ENCODE measurements at places on chromosomes 12 and 14.

DNA sequence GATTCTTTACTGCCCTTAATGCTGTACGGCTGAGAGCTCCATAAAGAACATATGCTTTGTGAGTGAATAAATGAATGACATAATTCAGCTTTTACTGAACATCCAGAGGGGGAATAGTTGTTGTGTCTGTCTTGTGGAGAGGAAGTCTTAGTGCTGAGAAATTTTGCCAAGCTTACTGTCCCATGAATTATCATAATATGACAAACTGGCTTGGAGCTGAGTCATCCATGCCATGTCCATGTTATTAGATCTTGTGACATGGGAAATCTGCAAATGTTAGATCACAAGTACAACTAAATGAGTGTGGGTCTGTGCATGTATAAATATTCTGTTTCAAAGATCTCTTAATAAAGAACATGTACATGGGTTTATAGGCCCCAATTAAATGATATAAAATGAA, 350.4 kb downstream of the BMP4 start:
- DNase-seq, result no peak

DNA sequence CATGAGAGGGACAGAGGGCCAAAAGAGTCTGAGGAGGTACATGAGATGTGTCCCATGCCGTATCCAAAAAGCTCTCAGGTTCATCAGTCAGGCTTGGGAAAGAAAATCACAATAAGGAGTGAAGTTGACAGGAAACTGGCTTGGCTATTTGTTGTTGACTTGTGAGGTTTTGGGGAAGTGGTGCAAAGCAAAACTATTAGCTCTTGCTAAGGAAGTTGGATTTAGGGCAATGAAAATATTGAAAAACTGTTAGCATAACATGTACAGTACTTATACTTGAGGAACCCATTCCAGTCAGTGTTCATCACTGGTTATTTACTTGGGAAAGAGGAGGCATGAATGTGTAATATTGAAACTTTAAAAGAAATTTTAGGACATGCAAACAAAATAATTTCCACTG, 145.9 kb downstream of the DUSP6 start:
- DNase-seq, result no peak

- no peak for DNase-seq
Measured at GRCh38 chr14:69614592-69614991, 3.2 kb downstream of the SUSD6 start.

DNA sequence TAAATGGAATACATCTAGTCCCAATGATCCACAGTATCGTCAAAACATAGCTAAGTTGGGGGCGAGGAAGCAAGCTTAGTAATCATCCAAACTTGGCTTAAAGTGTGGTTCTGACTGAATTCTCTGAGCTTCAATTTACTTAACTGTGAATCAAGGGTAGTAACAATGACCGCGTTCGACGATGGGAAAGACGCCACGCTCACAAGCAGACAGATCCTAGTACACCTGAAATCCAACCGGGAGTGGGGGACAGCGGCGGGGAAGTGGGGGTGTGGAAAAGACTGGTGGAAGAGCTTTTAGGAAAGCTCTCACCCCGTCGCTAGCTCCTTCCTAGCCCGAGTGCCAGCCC, 433 bp downstream of the COX16 start:
- no peak for DNase-seq

GRCh38 chr12:5023842-5024241, 19.8 kb upstream of the KCNA5 start:
- no peak for DNase-seq

DNA sequence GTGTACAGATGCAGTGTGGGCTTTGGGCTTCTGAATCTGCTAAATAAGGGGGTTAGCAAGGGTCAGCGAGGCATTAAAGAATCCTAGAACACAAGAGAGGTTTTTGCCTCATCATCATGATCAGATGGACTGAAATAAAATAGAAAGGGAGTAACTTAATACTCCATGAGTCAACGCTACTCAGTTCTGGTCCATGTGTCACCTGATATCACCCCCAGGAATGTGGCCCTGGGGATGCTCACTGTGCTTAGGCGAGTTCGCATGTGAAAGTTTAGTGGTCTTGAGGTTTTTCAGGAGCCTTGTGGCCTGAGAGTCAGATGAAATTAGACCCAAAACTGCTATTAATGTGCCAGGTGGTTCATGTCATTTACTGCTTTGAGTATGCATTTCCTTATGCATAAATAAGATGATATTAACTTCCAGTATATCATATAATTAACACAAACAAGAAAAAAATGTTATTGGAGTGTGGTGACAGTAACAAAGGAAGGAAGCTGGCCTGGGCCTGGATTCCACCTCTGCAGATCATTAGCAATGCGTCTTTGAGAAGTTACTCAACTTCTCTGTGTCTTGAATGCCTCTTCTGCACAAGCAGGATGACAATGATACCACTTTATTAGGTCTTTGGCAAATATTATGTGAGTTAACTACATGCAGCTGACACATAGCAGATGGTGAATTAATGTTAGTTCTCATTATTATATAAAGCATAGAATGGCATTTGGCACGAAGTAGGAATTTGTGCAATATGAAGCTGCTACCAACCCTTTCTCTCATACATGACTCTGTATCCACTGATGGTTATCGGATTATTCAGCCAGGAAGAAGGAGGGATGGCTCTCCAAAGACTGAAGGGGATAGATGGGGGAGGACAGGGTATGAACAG, 1272.6 kb downstream of the AACS start:
- DNase-seq, result peak; percentile 74

GRCh38 chr12:78797196-78797931, 67.2 kb upstream of the SYT1 start:
- no peak for DNase-seq

- no peak for DNase-seq
Measured at GRCh38 chr14:74610866-74611649, 979 bp downstream of the LTBP2 start.

GRCh38 chr14:38039496-38039895, 168.2 kb upstream of the SSTR1 start:
- no peak for DNase-seq

DNA sequence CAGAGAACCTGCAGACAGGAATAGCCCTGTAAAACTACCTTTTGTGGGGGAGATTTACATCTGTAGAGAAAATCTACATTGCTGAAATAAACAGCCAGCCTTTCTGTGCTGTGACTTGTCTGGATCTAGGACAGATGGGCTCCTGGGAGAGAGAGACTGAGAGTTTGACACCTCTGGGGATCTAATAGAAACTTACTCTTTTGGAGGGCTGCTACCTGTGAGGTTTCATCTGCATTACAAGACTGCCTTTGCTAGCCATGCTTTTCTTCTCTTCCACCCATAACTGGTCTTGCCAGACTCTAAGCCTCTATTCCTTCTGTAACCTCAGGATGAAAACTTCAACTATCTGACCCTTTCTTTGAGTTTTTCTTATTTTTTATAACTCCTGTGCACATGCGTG, 452.6 kb downstream of the ZFP36L1 start:
- DNase-seq, result no peak

DNA sequence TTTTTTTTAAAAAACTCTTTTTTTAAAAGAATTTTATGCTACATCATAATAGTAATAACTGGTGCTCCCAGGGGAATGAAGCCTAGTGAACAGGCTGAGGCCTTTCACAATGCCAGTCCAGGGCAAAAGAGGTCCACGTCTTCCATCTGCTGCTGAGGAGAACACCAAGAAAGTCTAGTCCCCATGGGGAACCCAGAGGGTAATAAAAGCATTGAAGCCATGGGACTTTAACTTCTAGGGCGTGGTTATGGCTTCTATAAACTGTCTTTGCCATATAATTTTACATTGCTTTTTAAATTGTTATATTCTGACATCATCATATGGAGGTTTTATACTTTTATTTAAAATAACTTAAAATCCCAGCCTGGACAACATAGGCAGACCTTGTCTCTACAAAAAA, 64.3 kb downstream of the SLC16A7 start:
- no peak for DNase-seq

DNA sequence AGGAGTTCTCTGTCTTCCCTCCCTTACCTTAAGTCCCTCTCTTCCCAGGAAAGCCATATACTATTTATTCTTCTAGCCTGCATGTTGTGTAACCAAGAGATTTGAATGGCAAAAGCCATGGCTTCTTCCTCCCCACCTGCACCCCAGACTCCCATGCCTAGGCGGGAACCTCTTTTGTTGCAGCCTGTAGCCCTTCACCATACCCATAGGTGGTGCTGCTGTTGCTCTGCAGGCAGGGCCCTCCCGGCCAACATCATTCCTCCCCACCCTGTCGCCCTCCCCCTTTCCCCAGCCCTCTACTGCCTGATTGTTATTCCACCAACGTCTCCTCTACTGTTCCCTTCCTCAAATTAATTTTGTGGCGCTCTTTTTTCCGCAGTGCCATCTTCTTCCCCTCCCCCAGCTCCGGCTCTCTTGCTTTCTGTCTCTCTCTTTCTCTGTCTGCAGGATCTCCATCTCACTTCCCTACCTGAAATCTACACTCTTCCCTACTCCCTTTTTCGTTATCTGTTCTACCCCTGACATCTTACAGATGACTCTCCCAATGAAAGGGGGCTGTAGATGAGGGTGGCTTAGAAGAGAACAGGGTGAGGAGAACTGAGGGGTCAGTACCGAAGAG, 13.8 kb downstream of the NGDN start:
- DNase-seq, result no peak

DNA sequence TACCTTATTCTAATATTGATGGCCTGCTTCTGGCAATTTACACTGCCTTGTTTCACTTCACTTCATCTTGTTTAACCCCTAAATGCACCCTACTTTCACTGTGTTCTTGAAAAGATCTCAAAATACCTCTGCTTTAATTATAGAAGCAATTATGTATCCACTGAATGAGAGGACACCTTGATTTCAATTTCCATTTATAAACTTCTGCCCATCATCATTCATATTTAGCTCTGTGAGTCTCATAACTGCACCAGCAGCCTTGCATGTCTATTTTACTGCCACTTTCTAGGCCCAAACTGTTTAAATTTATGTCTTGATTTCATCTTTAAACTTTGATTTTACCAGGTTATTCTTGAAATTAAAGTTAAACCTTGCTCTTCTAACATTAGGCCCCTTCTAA, 7.1 kb upstream of the DNAAF2 start:
- DNase-seq, result no peak

DNA sequence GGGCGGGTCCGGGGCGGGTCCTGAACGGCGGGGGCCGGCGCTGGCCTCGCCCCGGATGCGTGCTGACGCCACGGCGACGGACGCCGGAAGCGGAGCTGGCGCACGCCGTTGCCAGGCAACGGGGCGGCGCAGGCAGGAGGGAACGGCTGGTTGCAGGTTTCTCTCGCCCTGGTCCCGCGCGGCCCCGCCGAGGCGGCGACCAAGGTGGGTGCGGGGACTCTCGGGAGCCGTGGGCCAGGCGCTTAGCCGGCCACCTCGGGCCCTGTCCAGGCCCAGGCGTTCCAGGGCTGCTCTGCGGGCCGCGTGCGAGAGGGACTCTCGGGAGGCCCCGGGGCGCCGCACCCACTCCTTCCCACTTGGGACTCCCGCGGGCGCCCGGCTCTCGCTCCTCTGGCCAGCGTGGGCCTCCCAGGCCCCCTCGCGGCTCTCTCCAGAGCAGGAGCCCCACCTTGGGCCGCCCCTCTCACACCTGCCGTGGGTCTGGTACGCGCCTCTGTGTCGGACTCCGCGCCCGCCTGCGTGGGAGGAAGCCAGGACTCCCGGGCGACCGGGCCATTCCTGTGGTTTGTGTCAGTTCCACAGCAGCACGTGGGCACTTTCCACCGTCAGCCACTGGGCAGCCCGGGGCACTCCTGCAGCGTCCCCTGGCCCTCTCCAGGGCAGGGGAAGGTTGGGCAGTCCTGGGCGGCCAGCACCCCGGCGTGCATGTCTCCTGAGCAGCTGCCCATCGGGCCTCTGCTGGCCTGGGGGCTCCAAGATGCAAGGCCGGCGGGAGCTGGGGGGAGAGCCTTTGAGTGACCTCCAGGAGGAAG, at the start of gene CLBA1:
TSS of gene CLBA1 (plus strand) at position 114 of the 812 bp plus-strand sequence. CDS start at position 758, 644 bp downstream.
- DNase-seq, result peak; percentile 84

DNA sequence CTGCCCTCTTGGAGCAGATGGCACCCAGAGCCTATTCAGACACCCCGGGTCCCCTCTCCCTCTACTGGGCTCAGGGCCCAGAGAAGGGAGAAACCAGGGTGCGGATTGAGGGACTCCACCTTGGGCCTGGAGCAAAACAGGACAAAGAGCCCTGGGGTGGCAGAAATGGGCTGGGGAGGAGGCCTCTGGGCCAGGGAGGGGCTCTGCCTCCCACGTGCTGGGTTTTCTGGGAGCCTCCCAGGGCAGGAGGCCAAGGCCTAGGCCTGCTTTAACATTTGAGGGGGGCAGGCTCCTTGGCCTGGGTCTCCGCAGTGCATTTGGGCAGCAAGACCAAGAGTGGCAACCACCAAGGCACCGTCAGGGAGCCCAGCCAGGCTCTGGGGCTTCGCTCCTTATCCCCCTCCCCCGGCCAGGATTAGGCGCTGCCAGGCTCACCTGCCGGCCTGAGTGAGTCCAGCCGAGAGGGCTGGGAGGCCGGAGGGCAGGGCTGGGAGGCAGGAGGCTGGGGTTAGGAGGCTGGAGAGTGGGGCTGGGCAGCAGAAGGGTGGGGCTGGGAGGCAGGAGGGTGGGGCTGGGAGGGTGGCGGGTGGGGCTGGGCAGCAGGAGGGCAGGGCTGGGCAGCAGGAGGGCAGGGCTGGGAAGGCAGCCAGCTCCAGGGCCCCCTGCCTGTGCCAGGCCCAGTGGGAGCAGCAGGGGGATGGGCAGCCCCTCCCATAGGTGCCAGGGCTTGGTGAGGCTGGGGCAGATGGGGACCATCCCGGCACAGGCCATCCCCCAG, 101.8 kb upstream of the EIF5 start:
- peak; percentile 69 for DNase-seq

- DNase-seq, result no peak
Measured at GRCh38 chr14:28765831-28766468, 637 bp upstream of the FOXG1 start.

DNA sequence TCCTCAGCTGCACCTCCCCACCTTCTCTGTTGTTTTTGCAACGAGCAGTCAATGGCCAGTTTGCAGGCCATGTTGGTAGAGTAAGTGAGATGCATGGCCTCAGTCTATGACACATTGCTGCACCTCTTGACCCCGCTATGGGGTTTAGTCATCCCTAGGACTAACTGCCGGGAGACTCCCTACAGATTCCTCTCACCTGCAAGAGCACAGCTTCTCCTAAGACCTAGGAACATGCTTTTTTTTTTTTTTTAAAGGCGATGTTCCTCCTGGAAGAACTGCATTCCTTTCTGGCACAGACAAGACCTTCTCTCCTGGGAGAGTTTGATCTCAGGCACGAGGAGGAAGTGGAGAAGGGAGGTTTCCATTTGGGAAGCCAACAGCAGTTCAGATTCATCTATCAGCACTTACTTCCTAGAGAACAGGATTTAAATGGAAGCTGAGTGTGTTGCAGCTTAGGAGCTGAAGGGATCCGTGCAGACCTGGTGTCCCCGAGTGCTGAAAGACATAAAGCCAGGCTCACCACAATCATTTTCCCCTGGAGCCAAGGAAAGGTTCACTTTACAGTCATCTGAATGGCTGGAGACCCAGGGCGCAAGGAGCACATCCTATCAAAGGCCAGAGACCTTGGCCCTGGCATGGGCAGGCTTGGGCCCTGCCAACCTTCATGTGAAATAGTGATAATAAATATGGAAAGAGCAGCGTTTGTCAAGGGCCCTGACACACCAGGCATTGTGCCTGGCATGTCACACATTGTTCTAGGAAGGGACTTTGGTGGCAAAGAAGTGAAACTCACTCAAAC, 104.1 kb downstream of the LGMN start:
- DNase-seq, result peak; percentile 66
